Natural killer cell treated with Interleukin-12 subunit alpha and Interleukin-12 subunit beta and Interleukin-15 and Interleukin-18, amount 100 ng/mL, for 72 hours (primary cell): ENCODE measurements at places on chromosomes 3 and 15.

DNA sequence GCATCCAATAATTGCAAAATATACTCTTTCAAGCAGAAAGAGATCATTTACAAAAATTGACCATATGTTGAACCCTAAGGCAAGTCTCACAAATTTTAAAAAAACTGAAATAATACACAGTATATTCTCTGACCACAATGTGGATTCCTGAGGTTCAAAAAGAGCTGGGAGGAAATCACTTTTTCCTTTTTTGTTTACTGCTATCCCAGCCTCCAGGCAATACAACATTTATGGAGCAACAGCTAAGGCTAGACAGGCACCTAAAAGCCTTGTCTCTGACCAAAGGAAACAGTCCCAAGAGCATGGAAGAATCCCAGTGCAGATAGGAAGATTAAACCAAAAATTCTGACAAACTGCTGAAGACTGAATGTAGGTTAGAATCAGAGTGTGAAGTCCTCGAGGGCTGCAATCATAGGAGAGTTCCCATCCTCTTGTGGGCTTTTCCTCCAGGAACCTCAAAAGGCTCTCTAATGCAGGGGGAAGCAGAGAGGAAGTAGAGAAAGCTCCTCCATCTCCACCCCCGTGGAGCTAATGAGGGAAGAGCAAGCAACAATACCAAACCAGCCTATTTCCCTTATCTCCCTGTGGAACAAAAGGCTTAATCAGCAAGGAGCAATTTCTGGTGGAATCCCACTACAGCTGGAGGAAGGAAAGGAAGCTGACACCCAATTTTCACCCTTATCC is 57.0 kb downstream of the TMCC1 start:
- H3K27ac ChIP-seq, result no peak overlapping the region
- H3K27me3 ChIP-seq, result no peaks in the 10 kb centered on the region
- no peaks in the 10 kb centered on the region for H3K36me3 ChIP-seq
- DNase-seq, result no peak
- H3K4me3 ChIP-seq, result no peak overlapping the region
- peaks cover 9% of the 10 kb centered on the region for H3K4me1 ChIP-seq

DNA sequence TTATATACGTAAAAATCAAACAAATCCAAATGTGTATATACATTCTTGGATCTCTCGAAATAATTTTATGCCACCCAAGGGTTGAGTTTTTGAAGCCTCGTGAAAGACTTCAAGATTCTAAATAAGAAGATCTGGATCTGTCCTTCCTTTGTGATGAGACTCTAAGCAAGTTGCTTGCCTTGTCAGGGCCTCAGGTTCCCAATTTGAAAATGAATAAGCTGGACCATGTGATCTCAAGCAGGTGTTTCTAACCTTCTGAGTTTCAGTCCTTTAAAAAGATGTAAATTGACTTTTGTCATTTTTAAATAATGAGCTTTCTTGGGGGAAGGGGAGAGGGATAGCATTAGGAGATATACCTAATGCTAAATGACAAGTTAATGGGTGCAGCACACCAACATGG is 137.1 kb downstream of the P3H2 start:
- H3K4me3 ChIP-seq, result no peak overlapping the region
- no peaks in the 10 kb centered on the region for H3K36me3 ChIP-seq
- H3K4me1 ChIP-seq, result no peaks in the 10 kb centered on the region
- no peak overlapping the region for H3K27ac ChIP-seq

DNA sequence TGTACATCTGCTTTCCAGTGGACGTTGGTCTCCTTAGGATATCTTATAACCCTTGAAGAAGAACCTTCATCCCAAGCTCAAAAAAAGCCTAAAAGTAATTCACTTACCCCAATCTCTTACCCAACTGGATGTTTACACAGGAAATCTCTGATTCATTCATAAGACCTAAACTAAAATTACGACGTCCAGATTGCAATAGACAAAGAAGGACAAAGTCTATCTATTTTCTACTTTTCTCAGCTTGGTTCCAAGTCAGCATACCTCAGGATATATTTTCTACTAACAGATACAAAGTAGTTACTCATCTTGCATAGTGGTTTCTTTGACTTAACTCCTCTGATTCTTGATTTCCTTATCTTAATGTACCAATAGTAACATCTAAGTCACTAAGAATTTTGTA is 669.9 kb downstream of the OTOL1 start:
- no peaks in the 10 kb centered on the region for H3K36me3 ChIP-seq
- DNase-seq, result no peak
- H3K27me3 ChIP-seq, result no peaks in the 10 kb centered on the region
- H3K4me3 ChIP-seq, result no peak overlapping the region
- no peak overlapping the region for H3K27ac ChIP-seq

DNA sequence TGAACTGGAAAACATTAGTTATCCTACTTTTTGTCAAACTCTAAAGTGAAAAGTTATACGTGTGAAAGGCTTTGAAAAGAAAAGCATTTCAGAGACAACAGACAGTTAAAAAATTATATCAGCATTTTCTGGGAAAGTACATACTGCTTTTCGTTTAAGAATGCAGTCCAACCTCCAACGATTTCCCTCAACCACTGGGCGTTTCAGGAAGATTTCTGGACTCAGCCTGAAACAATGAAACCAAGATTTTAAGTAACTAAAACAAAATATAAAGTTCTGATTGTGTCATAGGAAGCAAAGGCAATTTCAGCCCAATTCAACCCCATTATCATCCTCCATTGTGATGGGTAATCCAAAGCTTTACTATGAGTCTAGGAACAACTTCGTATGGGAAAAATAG is 110.7 kb downstream of the PLD1 start:
- no peak overlapping the region for H3K4me3 ChIP-seq
- no peak for DNase-seq
- peak overlapping the region; percentile 1 for H3K27ac ChIP-seq
- H3K36me3 ChIP-seq, result no peaks in the 10 kb centered on the region
- no peaks in the 10 kb centered on the region for H3K4me1 ChIP-seq

- H3K36me3 ChIP-seq, result no peaks in the 10 kb centered on the region
- no peak overlapping the region for H3K4me3 ChIP-seq
- no peak overlapping the region for H3K27ac ChIP-seq
- H3K4me1 ChIP-seq, result no peaks in the 10 kb centered on the region
Observed at GRCh38 chr3:11928381-11928780, 75.8 kb upstream of the SYN2 start.

GRCh38 chr3:192929146-192929545 is 11.5 kb upstream of the MB21D2 start:
- no peaks in the 10 kb centered on the region for H3K27me3 ChIP-seq
- H3K36me3 ChIP-seq, result no peaks in the 10 kb centered on the region
- no peak for DNase-seq

GRCh38 chr3:121232309-121233225 is 313.2 kb downstream of the POLQ start:
- H3K27ac ChIP-seq, result no peak overlapping the region
- no peaks in the 10 kb centered on the region for H3K4me1 ChIP-seq
- no peaks in the 10 kb centered on the region for H3K27me3 ChIP-seq
- H3K4me3 ChIP-seq, result no peak overlapping the region
- DNase-seq, result no peak

GRCh38 chr15:67788986-67789385 is 36.3 kb upstream of the SKOR1 start:
- DNase-seq, result no peak
- H3K27ac ChIP-seq, result no peak overlapping the region
- no peaks in the 10 kb centered on the region for H3K27me3 ChIP-seq
- H3K36me3 ChIP-seq, result no peaks in the 10 kb centered on the region

GRCh38 chr15:62447742-62448141 is 282.7 kb upstream of the C2CD4B start:
- no peaks in the 10 kb centered on the region for H3K36me3 ChIP-seq
- no peak for DNase-seq
- no peaks in the 10 kb centered on the region for H3K4me1 ChIP-seq
- H3K4me3 ChIP-seq, result no peak overlapping the region
- H3K27ac ChIP-seq, result no peak overlapping the region
- peaks cover 9% of the 10 kb centered on the region for H3K27me3 ChIP-seq

DNA sequence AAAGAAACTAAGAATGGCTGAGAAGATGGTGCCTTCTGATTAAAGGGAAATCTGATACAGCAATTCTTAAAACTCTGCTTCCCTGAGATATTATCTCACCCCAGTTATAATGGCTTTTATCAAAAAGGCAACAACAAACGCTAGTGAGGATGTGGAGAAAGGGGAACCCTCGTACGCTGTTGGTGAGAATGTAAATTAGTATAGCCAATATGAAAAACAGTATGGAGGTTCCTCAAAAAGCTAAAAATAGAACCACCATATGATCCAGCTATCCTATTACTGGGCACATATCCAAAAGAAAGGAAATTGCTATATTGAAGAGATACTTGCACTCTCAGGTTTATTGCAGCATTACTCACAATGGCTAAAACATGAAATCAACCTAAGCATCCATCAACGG is 65.1 kb downstream of the GOLIM4 start:
- no peak overlapping the region for H3K27ac ChIP-seq
- H3K4me1 ChIP-seq, result peaks cover 14% of the 10 kb centered on the region
- no peak overlapping the region for H3K4me3 ChIP-seq
- DNase-seq, result no peak
- H3K27me3 ChIP-seq, result no peaks in the 10 kb centered on the region

DNA sequence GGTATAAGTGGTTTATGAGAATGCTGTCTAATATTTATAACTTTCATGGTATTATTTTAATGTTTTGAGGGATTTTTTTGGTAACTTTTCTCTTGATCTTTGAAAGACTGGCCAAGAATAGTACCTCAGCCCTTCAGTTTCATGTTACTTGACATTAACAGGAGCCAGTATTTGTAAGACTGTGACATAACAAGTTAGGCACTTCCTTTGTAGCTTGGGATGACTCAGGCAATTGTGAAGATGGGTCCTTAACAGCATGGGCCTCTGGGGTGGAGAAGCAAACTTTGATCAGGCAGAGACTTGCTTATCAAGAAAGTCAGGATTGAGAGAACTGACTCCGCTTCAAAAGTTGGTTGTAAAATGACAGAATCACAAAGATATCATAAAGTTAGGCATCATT is 9.5 kb downstream of the LRRC49 start:
- no peak overlapping the region for H3K27ac ChIP-seq
- H3K27me3 ChIP-seq, result peaks cover 47% of the 10 kb centered on the region
- no peak for DNase-seq

DNA sequence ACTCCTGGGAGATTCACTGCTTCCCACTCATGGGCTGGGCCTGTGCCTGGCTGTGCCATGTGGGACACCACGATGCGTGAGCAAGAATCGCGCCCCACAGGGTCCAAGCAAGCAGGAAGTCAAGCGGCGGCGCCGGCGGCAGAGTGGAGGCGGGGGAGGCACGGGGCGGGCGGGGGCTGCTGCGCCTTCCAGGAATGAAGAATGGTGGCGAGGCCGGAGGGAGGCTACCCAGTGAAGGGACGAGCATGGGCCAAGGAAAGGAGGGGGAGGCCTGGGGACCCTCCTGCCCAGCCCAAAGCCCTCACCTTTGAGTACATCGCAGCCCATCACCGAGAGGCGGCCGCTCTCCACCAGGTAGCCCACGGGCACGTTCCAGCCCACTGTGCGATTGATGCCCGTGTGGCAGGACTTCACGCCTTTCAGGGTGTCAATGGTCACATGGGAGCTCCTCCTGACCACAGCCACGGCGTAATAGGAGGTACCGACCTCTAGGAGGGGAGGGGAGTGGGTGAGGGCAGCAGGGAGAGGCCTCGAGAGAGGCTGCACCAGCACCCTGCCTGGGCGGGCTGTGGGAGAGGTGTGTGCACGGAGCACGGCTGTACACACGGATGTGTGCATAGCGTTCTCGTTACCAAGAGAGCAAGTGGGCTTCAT is 5.5 kb downstream of the MELTF start:
- no peak overlapping the region for H3K27ac ChIP-seq
- peaks cover 5% of the 10 kb centered on the region for H3K4me1 ChIP-seq
- peaks cover 3% of the 10 kb centered on the region for H3K27me3 ChIP-seq
- no peaks in the 10 kb centered on the region for H3K36me3 ChIP-seq
- peak overlapping the region; percentile 63 for H3K4me3 ChIP-seq

DNA sequence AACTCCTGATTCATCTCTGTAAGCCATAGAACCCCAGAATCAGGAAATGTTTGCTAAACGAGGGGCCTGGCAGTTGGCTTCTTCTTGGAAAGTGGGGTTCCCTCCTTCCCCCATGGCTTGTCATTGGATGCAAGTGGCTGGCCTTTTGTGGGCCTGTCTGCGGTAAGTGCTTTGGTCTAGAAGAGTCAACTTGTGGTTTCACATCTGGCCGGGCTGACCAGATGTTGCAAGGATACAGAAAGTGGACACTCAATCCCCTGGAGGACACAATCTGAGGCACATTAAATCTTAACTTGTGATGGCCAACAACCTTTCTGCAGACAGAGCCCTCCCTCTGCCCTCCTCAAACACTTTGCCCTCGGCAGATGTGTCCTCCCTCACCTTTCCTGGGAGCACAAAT is 1.1 kb downstream of the FAH start:
- H3K36me3 ChIP-seq, result no peaks in the 10 kb centered on the region
- H3K4me3 ChIP-seq, result peak overlapping the region; percentile 97
- DNase-seq, result no peak
- H3K4me1 ChIP-seq, result peaks cover 29% of the 10 kb centered on the region
- H3K27ac ChIP-seq, result peak overlapping the region; percentile 93
- H3K27me3 ChIP-seq, result no peaks in the 10 kb centered on the region

DNA sequence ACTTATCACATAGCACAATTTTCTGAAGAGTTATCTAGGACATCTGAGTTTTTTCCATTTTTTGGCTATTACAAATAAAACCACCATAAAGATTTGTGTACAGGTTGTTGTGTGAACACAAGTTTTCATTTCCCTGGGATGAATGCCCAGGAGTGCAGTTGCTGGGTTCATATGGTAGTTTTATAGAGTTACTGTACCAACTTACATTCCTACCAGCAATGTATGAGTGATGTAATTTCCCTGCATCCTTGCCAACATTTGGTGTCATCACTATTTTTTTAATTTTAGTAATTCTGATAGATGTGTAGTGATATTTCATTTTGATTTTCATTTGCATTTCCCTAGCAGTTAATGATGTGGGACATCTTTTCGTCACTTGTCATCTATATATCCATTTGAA is 20.5 kb downstream of the FILIP1L start:
- H3K27me3 ChIP-seq, result no peaks in the 10 kb centered on the region
- H3K27ac ChIP-seq, result no peak overlapping the region
- peaks cover 31% of the 10 kb centered on the region for H3K4me1 ChIP-seq
- no peak for DNase-seq
- peaks cover under 1% of the 10 kb centered on the region for H3K36me3 ChIP-seq

DNA sequence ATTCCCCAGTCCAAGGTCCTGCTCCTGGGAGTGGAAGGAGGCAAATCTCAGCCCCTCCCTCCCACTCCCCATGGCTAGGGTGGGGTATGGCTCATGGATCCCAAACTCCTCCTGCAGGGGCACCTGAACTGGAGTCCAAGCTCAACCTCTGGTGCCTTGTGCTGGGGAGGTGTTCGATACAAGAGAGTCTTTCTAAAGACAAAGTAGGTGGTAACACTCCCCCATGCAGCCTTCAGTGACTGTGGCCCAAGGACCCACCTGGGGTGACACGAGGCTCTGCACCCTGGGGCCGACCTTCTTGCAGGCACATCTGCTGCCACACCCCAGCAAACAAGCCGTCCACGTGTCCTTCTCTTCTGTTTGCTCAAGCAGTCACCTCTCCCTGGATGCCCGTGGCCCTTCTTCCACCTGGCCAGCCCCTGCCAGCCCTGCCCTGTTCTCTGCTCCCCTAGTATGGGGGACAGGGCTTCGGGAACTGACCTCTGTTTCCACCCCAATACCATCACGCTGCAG is 36.7 kb upstream of the SLC6A11 start:
- peaks cover 7% of the 10 kb centered on the region for H3K4me1 ChIP-seq
- H3K27ac ChIP-seq, result no peak overlapping the region
- no peaks in the 10 kb centered on the region for H3K36me3 ChIP-seq
- no peak overlapping the region for H3K4me3 ChIP-seq
- DNase-seq, result no peak
- H3K27me3 ChIP-seq, result peaks cover 23% of the 10 kb centered on the region

GRCh38 chr3:49173792-49174170 is 2.4 kb downstream of the KLHDC8B start:
- H3K27ac ChIP-seq, result no peak overlapping the region
- H3K27me3 ChIP-seq, result no peaks in the 10 kb centered on the region
- H3K36me3 ChIP-seq, result no peaks in the 10 kb centered on the region
- peaks cover 11% of the 10 kb centered on the region for H3K4me1 ChIP-seq
